ENCODE measurements at places on chromosomes 2 and 18.

GRCh38 chr18:54169431-54170403 lies 54.8 kb downstream of the MBD2 start:
- no peak for DNase-seq

GRCh38 chr2:21395366-21395765 lies 271.6 kb downstream of the TDRD15 start:
- DNase-seq: no peak

- no peak for DNase-seq
Measured at GRCh38 chr2:38778687-38779082, 675 bp downstream of the GEMIN6 start.

- no peak for DNase-seq
Measured at GRCh38 chr2:49129034-49129433, 25.3 kb downstream of the FSHR start.

DNA sequence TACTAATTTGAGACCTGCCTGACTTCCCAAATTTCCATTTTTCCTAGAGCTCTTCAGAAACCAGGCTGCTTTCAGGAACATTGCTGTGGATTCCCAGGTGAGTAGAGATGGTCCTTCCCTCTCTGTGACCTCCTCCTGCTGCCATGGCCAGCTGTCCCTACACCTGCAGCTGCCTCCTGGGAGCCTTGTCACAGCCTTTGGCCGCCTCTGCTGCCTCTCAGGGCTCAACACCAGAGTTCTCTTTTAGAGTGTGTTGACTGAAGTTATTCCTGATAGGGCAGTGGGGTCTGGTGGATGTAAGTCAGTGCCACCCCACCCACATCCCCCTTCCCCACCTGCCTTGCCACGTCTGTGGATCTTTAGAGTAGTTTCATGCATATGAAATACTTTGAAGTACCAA lies 22.9 kb downstream of the SPATS2L start:
- DNase-seq: no peak

DNA sequence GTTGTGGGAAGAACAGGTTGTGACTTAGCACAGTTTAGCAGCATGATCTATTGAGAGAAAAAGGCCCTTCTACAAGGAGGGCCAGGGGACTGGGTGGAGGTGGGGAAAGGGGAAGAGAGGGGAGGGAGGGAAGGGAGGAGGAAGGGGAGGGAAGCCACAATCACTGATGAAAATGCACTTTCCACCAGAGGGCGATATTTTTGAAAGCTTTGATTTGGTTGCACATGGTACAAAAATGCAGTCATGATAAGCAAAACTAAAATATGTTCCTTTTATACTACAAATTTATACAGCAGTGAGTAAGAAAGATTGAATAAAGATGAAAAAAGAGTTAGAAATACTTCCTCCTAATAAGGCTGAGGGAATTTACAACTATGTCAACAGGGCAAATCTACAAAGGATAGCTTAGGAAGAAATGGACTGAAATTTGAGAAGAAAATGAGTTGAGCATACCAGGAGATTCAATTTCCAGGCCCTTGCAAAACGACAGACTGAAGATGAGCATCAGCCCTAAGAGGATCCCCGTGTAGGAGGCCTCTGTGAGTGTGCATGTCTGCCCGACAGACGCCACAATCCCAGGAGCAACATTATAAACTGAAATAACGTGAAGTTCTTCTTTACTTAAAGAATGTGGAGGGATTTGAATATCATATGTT lies 17.2 kb downstream of the SH3YL1 start:
- peak; percentile 50 for DNase-seq

- no peak for DNase-seq
Measured at GRCh38 chr2:127094509-127095366, 12.2 kb downstream of the BIN1 start.

DNA sequence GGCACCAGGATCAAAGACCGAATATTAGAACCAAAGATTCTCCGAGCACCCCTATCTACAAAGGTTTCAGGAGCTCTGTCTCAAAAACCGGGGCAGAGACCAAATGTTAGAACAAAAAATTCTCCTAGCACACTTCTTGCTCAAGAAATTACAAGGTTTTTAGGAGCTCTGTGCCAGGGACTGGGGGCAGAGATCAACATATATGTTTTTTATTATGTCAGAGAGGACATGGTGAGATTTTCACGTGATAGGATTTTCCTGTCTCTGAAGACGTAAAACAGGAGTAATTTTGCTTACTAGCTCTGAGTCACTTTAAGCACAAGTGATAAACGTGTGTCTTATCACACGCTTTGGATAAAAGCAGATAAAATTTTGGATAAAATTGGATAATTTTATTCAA lies 34.8 kb upstream of the ODC1 start:
- no peak for DNase-seq

DNA sequence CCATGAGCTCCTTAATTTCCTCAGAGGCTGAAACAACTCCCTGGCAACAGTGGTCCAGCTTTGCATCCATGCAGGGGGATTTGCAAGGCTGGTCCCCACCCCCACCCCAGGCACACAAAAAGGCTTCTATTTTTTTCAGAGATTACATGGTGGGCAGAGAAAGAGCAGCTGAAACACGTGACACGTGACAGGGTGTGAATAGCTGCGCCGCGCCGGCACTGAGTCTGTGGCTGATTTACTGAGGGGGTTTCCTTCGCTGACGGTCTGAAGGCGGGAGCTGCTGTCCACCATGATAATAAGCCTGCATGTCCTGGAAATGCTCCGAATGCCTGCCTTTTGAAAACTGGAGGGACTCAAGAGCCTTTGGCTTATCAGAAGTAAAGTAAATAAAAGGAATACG lies 50.7 kb upstream of the APCDD1 start:
- DNase-seq: peak; percentile 40

- no peak for DNase-seq
Measured at GRCh38 chr2:66566726-66567399, 131.9 kb downstream of the MEIS1 start.

DNA sequence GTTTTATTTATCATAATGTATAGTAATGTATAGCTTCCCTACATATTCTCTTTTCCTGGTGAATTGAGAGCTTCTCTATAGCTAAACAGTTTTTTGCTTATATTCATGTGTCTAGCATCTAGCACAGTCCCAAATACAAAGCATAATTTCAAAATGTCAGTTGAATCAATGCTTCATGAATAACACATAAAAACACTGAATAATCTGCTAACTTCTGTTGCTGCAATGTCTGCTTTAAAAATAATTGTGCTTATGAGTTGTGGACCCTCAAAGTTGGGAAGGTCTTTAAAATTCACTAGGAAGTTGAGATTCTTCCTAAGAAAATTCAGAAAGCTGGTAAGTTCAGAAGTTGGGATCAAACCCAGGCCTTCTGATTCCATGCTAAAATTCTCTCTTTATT lies 600.9 kb upstream of the FAM98A start:
- DNase-seq: no peak

DNA sequence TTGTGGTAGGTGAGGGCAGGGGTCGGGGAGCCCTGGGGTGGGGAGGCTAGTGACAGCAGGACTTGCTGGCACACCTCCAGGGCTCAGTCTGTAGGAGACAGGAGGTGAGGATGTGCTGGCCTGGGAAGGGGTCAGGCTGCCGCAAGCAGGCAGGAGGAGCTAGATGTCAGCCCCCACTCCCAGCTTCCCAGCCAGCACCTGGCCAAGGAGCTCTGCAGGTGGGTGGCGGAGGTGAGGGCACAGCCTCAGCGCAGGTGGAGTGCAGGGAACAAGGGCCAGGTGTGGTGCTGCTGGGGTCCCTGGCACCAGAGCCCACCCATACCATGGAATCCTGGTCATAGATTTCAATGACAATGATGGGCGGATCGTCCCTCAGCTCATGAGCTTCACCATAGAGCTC lies 2.9 kb downstream of the OTOF start:
- DNase-seq: no peak

GRCh38 chr2:56508662-56509061 lies 324.9 kb downstream of the CCDC85A start:
- no peak for DNase-seq

- DNase-seq: no peak
Measured at GRCh38 chr2:228827056-228827700, 443.9 kb downstream of the PID1 start.

DNA sequence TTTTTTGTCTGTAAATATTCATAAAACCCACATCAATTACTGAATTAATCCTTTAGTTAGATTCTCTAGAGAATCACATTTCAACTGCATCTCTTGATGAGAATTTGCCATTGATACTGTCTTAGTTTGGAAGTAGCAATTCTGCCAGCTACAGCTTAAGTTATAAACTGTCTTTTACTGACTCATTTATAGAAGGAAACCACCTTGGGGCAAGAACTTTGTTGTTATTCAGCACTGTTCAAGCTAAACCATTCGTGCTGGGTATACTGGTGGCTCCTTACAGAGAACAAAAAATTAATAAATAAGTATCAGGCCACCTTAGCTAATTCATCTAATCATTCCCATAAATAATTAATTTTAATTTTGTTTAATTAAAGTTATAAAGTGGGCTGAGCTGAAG lies 1082.6 kb upstream of the CELF4 start:
- DNase-seq: no peak

DNA sequence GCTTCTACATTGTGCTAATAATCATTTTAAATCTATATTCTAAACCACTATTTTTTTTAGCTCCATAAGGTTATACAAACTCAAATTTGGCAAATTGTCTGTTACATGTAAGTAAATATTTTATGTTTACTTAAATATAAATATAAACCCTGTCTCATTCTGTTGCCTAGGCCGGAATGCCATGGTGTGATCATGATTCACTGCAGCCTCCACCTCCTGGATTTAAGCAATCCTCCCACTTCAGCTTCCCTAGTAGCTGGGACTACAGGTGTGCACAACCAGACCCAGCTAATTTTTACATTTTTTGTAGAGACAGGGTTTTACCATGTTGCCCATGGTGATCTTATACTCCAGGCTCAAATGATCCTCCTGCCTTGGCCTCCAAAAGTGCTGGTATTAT lies 124.7 kb downstream of the MEIS1 start:
- no peak for DNase-seq

GRCh38 chr18:33495278-33495677 lies 54.8 kb upstream of the CCDC178 start:
- DNase-seq: peak; percentile 27

GRCh38 chr2:37337620-37338280 lies 6.7 kb upstream of the QPCT start:
- DNase-seq: no peak

- no peak for DNase-seq
Measured at GRCh38 chr2:150178591-150178990, 308.9 kb downstream of the RND3 start.

GRCh38 chr18:5546660-5547059 lies 2.9 kb upstream of the EPB41L3 start:
- DNase-seq: peak; percentile 18

Data from neural crest cell (in vitro differentiated cells).